ENCODE measurements at places on chromosomes 5 and 9.

- DNase-seq = no peak
Observed at GRCh38 chr9:106875529-106875928, 12.6 kb downstream of the ZNF462 start.

GRCh38 chr9:78879324-78880100 is 582.6 kb downstream of the PSAT1 start:
- DNase-seq = no peak

- peak; percentile 36 for DNase-seq
Observed at GRCh38 chr5:145887976-145888574, 15.3 kb upstream of the GRXCR2 start.

DNA sequence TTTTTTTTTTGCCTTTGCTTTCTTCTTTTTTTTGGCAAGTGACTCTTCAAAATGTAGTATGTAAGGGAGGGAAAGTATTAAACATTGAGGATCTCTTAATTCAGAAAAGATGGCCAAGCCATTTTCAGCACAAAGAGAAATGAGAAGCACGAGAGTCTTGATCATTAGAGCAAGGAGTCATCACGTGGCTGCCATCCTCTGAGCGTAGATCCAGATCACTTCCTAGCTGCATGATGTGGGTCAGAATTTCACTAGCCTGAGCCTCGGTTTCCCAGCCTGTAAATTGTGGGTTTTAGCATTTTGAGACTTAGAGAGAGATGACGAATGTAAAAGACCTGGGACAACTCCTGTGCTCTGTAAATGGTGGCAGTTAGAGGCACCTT is 312.9 kb downstream of the ARHGEF28 start:
- DNase-seq = no peak

DNA sequence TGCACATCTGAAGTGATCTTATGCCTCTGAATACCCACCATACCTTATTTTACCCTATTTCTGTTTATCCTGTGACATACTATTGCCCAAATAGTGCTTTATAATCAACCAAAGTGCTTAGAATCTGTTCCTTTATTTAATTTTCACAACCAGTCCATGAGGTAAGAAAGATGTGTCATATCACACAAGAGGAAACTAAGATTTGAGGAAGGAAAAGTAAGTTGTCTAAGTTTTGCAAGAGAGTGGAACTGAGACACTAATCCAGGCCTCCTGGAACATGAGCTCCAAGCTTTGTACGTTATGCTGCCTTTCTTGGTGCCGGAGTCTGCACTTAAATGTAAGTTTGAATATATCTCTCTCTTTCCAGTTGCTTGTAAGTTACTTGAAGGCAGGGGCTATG is 17.2 kb downstream of the KDM3B start:
- DNase-seq = no peak

DNA sequence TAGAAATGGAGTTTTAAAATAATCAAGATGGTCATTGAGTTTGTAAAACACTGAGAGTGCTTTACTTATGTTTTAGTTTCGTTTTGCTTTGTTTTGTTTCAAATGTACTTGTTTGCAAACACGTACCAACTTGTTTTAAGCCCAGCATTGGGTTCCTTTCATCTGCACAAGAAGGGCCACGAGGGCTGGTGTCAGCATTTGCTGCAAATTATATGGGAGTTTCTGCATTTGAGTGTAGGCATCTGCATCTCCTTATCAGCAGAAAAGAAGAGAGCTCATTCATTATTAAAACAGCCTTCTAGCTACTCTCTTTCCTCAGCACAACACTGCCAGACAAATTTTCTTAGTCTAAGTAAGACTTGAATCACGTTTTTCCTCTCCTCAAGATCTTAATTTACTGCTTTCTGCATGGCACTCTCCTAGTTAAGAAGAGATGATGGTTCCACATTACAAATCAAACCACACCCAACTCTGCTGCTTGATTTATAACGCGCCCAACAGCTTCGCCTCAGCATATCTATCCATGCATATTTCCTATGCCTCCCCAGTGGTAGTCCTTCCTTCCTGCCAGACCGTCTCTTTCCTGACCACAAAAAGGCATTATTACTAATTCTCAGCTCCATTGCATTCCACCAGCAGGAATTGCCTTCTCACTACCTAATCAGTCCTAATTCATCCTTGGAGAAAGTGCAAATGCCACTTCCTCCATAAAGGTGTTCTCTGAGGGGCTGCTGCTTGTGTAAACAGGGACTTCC is 95.2 kb upstream of the CAST start:
- peak; percentile 59 for DNase-seq

DNA sequence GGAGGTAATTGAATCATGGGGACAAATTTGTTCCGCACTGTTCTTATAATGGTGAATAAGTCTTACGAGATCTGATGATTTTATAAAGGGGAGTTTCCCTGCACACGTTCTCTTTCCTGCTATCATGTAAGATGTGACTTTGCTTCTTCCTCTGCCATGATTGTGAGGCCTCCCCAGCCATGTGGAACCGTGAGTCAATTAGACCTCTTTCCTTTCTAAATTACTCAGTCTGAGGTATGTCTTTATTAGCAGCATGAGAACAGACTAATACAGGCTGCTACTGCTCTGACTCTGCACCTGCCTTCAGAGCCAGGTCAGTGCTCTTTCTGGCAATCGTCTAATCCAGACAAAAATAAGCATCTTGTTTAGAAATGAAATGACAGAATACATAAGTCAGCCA is 479.2 kb upstream of the TUSC1 start:
- DNase-seq = no peak
